ENCODE measurements at places on chromosomes 3 and 15.

DNA sequence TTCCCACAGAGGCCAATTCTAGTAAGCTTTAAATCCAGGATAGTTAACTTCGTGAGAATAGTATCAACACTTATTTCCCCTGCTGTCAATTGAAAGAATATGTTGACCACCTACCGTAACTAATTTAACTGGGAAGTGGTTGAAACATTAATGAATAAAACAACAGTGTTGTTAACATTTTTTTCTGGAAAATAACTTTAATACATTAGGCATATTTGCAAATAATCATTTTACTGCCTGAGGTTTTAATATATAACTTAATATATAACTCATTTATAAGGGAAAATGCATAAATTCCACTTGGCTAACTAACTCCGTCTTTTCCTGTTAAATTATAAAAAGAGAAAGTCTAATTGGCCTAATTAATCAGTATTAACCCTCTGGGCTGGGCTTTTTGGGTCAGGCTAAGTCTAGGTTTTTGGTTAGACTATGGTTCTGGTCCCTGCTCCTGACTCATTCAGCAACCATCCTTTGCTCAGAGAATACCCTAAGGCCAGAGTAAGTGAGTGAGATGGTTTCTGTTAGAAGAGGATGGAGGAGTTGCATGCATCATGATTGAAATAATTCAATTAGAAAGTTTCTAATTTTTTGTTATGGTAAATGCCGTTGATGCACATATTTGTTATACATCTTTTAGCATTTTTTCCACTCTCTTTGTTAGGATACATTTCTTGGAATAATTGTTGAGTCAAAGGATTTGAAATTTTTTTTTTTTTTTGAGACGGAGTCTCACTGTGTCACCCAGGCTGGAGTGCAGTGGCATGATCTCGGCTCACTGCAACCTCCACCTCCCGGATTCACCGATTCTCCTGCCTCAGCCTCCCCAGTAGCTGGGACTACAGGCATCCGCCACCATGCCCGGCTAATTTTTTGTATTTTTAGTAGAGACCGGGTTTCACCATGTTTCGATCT, 10.8 kb upstream of the SKIL start:
- DNase-seq: peak; percentile 37

GRCh38 chr15:51160484-51160883, 65.8 kb upstream of the TNFAIP8L3 start:
- no peak for DNase-seq

GRCh38 chr3:189652042-189652441, 20.9 kb downstream of the TP63 start:
- peak; percentile 14 for DNase-seq

DNA sequence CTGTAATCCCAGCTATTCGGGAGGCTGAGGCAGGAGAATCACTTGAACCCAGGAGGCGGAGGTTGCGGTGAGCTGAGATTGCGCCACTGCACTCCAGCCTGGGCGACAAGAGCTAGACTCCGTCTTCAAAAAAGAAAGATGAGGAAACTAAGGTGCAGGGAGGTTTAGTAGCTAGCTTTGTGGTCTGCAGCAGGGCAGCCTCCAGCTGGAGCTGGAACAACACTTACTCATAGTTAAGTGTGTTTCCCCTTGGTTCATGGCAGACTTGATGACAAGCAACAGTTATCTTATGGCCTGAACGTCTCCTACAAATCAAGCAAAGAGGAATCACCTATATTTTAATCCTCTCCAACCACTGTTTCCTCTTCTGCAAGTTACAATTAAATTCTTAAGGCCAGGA, 12.6 kb downstream of the KAT2B start:
- DNase-seq: no peak

GRCh38 chr3:14328422-14328821, 74.0 kb upstream of the SLC6A6 start:
- no peak for DNase-seq

DNA sequence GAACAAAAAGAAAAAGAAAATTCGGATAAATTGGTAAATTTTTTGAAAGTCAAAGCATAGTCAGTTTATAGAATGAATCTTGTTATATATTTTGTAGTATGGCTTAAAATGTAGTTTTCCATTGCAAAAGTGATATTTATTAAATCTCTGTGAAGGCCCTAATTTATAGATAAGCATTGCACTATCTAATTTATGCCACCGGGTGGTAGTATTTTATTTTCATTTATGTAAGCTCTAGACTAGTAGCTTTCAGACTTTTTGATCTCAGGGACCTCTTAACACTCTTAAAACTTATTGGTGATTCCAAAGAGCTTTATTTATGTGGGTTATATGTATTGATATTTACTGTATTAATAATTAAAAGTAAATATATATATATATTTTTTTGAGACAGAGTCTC, 133.9 kb upstream of the LRRFIP2 start:
- peak; percentile 34 for DNase-seq

- DNase-seq: no peak
Observed at GRCh38 chr15:77568014-77568972, 64.4 kb downstream of the LINGO1 start.

GRCh38 chr3:174659511-174659910, 199.6 kb upstream of the NAALADL2 start:
- DNase-seq: no peak

DNA sequence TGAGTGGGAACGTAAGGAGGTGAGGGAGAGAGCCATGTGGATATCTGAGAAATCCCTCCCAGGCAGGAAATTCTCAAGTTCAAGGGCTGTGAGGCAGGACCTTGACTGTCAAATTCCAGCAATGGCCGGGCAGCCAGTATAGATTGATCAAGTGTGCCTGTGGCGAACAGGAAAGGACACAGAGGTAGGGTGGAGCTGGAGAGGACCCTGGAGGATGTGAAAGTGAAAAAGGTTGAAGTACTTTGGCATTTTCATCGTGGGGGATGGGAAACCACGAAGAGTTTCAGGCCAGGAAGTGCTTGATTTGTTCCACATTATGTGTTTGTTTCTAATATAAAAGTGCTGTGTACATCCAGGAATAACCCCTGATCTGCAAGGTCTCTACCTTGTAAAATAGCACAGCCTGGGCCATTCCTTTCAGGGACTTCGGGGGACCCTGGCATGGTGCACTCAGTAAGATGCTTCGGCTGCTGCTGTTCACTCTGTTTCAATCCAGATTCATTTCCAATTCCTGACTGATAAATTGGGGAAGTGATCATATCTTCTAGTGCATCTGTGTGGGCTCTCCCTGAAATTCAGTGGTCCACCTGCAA, 156.6 kb downstream of the MCTP2 start:
- DNase-seq: no peak

All from AG10803 (cell line).